ENCODE measurements at places on chromosomes 6 and 20. TPM values are rescaled to one million over a fixed set of nuclear protein-coding genes. Genes with fewer than 3 reads are reported as not detected.

DNA sequence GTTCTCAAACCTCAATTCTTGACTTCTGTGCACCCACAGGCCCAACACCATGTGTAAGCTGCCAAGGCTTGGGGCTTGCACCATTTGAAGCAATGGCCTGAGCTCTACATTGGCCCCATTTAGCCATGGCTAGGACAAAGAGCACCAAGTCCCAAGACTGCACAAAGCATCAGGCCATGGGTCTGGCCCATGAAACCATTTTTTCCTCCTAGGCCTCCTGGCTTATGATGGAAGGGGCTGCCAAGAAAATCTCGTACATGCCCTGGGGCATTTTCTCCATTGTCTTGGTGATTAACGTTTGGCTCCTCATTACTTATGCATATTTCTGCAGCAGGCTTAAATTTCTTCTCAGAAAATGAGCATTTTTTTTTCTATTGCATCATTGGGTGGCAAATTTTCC lies 1128.7 kb upstream of the ADGRB3 start:
- DNase-seq: no peak

The OVOL2 gene
- total RNA-seq: not detected

GRCh38 chr20:37453836-37454235 lies 67.2 kb upstream of the NNAT start:
- peak; percentile 59 for DNase-seq

The SMOC2 gene
- total RNA-seq: 46.3 TPM

The GTSF1L gene
- total RNA-seq: not detected
